Large intestine (tissue), 12 donors: ENCODE measurements at places on chromosomes 6 and 20. TPM values are rescaled to one million over a fixed set of nuclear protein-coding genes. Genes with fewer than 3 reads are reported as not detected.

MANEA gene
- polyA plus RNA-seq = 18.0 TPM

THBD gene
- 5.7 TPM for polyA plus RNA-seq

MAS1 gene
- 0.01 TPM for polyA plus RNA-seq

SMPDL3A gene
- 48.7 TPM for polyA plus RNA-seq

OR2B6 gene
- polyA plus RNA-seq = 0.07 TPM

LY6G6D gene
- polyA plus RNA-seq = 0.19 TPM

MYLIP gene
- polyA plus RNA-seq = 41.1 TPM

TRPC4AP gene
- polyA plus RNA-seq = 51.6 TPM

KIFC1 gene
- 18.4 TPM for polyA plus RNA-seq

COL20A1 gene
- polyA plus RNA-seq = 7.2 TPM

SIRPG gene
- 0.94 TPM for polyA plus RNA-seq

SH3BGRL2 gene
- polyA plus RNA-seq = 42.7 TPM

FAXC gene
- 4.9 TPM for polyA plus RNA-seq

ADGRF5 gene
- polyA plus RNA-seq = 8.3 TPM

PLAGL1 gene
- polyA plus RNA-seq = 126 TPM

TAF11 gene
- 41.7 TPM for polyA plus RNA-seq

PRND gene
- 4.2 TPM for polyA plus RNA-seq

PKIG gene
- polyA plus RNA-seq = 46.5 TPM

FOXA2 gene
- polyA plus RNA-seq = 8.2 TPM

PAX1 gene
- not detected for polyA plus RNA-seq

DPPA5 gene
- not detected for polyA plus RNA-seq
